ENCODE measurements at places on chromosomes 3 and 15.

GRCh38 chr15:49627407-49627877 lies 6.6 kb downstream of the DTWD1 start:
- no peak for DNase-seq

DNA sequence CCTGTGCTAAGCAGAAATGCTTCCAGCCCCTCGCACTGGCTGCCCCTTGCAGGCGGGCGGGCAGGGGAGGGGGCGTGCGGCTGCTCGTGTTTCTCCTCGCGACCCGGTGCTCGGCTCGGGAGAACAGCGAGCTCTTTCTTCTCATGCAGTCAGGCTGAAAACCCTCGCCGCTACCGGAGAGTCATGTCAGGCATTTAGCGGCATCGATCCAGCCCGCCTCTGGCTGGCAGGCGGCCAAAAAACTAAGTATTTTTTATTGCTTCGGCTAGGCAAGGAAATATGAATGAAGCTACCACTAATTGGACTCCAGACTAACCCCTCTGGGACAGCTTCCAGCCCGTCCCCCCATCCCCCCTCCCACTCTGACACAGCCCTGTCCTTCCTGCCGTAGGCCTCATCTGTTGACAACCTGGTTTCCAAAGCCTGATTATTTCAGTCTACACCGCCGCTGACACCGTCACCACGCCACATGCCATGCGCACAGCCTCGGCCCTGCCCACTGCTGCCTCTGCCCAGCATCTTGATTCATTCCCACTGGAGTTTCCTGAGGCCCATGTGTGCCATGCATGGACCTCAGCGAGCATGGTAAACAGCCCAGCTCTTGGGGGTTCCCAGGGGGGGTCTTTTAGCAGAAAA lies 35.3 kb downstream of the TLE3 start:
- DNase-seq: no peak

- no peak for DNase-seq
Observed at GRCh38 chr3:132822266-132822665, 100.1 kb upstream of the NPHP3 start.

DNA sequence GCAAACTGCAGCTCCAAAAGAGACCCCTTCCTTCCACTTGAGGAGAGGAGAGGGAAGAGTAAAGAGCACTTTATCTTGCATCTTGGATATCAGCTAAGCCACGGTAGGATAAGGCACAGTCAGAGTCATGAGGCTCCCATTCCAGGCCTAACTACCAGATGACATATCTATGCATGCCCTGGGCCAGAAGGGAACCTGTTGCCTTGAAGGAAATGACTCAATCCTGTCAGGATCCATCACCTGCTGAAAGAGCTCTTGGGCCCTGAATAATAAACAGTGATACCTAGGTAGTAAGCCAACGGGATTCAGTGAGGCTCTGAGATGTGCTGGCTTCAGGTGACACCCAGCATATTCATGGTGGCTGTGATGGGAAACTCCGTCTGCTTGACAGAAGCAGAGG lies 118.5 kb upstream of the EPHA3 start:
- no peak for DNase-seq

DNA sequence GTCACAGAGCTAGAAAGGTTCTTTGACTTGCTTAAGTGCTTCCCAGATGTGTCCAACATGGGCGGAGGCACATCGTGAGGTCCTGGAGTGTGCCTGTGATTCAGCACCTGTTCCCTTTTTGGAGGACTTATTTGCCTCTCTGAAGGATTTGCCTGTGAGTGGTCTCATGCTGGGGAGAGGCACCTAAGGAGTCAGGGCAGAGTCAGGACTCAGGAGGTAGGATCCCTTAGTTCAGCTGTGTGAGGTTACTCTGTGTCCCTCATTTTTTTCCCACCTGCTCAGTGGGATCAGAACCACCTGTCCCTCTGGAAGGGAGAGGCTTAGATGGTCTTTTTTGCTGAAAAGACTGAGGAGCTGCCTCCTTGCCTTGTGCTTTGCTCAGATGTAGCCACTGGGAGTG lies 3.0 kb downstream of the ZNF589 start:
- no peak for DNase-seq

- DNase-seq: no peak
Observed at GRCh38 chr15:39555885-39556284, 25.0 kb upstream of the THBS1 start.

GRCh38 chr3:161690299-161690620 lies 193.7 kb downstream of the OTOL1 start:
- no peak for DNase-seq

DNA sequence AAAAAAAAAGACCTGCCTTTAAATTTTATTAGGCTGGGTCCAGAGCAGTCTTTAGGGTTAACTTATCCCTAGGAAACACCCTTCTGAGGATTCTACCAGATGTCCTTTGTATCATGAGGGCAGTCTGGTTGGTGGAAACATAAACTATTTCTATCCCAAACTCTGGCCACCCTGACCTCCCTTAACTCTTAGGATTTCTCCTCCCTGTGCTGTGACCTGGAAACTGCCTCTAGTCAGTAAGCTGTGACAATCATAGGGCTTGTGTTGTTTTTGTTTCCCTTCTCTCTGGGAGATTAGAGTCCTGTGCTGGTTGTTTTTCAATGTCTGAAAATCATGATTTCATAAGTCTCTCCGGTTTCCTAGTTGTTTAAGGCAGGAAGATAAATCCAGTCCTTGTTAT lies 78.1 kb downstream of the TNFAIP8L3 start:
- DNase-seq: no peak

DNA sequence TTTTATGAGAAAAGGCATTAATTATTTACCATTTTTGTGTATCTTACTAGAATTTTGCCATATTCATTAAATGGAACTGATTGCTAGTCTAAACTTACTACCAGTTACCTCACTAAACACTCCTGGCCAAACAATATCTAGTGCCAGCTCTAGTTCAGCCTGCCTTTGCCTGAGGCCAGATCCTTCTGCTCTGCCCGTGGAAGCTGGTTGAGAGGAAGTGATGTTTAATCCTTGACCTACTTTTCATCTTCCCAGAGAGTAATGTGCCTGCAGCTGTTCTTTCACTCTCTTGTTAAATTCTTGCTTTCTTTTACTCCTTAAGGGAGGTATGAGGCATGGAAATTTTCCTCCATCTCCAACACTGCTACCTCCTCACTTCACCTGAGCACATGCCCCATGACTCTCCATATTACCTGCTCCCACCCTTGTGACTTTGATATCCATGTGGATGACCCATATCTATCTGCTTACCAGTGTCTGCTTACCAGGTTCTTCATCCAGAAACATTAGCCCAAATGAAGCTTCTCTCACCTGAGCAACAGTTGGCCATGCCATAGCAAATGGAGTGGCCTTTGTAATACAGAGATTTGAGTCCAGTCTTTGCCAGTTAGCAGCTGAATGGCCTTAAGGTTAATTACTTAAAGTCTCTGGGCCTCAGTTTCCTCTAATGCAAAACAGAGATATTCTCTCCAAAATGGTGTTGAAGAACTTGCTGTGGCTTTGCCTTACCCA lies 53.4 kb downstream of the UBE2E1 start:
- no peak for DNase-seq

DNA sequence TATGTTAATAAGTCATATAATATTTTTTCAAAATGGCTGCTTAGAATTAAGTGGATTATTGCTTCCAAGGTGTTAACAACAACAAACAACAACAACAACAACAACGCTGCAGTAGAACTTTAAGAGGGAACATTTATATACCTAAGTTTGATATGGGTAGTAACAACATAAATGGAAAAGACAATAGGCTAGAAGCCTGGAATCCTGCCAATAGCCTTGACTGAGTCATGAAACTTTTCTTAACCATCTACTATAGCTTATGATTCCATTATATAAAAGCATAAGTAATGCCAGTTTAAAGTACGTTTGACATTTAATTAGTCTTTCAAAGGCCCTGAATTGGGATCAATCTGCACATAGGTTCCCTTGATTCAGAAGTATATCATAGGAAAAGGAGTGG lies 31.2 kb downstream of the SATB1 start:
- no peak for DNase-seq

Data from germinal center (tissue), 1 donor.